ENCODE measurements at places on chromosomes 13 and 19.

- DNase-seq: no peak
These were observed 9.0 kb downstream of the CHAMP1 start for GRCh38 chr13:114323349-114323748.

- no peak for DNase-seq
These were observed 7.2 kb downstream of the ZNF552 start for GRCh38 chr19:57807541-57807940.

GRCh38 chr13:109318945-109319590, 467.3 kb downstream of the IRS2 start:
- DNase-seq: no peak

DNA sequence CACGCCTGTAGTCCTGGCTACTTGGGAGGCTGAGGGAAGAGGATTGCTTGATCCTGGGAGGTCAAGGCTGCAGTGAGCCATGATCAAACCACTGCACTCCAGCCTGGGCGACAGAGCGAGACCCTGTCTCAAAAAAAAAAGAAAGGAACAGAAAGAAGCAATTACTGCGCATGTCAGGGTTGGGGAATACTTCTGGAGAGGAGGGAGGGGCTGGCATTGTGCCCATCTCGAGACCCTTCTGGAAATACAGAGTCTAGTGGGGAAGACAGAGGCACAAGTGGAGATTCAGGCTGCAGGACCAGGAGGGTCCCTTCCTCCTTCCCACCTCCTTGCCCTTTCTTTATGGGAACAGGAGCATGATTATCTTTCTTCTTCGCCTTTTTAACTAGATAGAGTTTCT, 30.8 kb downstream of the PRR22 start:
- no peak for DNase-seq

DNA sequence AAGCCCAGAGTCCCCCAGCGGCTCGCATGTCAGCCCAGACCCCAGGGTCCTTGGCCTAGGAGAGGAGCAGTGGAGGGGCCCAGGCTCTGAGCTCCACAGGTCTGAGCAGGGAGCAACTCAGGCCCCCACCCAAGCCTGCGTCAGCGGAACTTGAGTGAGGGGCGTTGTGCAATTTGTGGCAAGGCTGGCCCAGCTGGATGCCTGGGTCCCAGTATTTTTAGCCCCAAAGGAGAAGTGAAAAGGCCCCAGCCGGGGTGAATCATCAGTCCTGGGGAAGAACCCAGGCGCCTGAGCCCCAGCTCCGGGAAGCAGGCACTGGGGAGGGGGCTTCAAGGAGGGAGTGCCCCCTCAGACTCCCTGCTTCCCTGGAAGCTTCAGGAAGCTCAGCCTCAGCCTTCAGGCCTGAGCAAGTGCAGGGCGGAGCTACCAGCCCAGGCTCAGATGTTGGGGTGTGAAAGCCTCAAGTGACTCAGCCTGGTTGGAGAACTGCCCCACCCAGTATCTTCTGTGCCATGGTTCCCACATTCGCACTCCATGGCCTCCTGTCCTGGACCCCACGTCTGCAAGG, 7.2 kb downstream of the MED29 start:
- DNase-seq: no peak

GRCh38 chr13:50915565-50915964, 6.0 kb downstream of the RNASEH2B start:
- DNase-seq: no peak

- DNase-seq: no peak
These were observed 639.0 kb upstream of the KLHL1 start for GRCh38 chr13:70747262-70747661.

DNA sequence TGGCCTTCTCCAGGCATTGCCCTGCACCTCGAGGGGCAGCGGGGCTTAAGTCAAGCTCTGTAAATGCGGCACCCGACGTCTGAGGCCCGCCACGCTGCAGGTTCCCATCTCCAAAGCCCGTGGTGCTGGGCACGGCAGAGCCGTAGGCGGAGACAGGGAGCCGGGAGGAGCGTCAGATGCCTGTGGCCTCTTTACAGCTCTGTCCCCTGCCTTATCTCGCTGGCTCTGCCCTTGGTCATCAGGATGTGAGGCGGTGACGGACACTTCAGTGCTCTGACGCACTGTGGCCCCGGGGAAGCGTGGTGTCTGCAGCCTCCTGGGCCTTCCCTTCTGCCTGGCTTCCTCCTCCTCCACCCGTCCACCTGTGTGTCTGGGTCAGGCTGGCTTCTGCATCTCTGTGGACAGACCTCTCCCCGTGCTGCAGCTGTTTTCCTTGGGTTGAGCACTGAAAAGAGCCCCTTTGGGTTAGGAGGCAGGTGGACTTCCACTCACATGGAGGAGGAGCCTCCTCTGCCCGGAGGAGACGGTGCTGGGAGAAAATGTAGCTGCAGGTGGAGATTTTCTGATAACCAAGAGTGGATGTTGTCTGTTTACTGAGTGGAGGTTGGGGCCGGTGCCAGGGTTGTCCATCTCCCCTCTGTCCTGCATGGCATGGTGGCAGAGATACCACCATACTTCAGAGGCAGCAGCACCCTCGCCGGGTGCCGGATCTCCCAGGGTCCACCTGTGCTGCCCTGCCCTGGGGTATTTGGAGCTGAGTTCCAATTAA, 14.6 kb downstream of the MCF2L start:
- no peak for DNase-seq

DNA sequence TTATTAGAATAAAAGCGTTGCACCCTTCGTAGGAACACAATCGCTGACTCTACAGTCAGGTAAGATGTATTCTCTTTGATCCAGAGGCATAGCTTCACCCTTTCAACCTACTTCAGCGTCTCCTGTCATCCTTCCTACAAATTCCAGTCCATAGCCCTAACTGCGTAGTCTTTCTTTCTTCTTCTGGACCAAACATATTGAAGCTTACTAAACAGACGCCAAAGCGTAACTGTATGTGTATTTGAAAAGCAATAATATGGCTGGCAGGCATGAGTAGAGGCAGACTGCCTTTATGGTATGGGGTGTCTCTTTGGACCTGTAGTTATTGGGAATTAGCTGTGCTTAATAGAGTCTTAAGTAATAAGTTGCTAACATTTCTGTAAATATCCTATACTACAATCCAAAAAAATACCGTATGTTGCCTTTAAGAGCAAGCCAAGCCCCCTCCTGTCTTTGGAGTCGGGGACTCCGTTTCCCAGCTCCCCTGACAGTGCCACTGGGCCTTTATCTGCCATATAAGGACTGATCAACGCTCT, 392 bp upstream of the ZNF548 start:
- no peak for DNase-seq

- DNase-seq: no peak
These were observed 35.8 kb upstream of the ZNF724 start for GRCh38 chr19:23285948-23286347.

- DNase-seq: no peak
These were observed 1192.2 kb downstream of the EFNB2 start for GRCh38 chr13:105343134-105343806.

DNA sequence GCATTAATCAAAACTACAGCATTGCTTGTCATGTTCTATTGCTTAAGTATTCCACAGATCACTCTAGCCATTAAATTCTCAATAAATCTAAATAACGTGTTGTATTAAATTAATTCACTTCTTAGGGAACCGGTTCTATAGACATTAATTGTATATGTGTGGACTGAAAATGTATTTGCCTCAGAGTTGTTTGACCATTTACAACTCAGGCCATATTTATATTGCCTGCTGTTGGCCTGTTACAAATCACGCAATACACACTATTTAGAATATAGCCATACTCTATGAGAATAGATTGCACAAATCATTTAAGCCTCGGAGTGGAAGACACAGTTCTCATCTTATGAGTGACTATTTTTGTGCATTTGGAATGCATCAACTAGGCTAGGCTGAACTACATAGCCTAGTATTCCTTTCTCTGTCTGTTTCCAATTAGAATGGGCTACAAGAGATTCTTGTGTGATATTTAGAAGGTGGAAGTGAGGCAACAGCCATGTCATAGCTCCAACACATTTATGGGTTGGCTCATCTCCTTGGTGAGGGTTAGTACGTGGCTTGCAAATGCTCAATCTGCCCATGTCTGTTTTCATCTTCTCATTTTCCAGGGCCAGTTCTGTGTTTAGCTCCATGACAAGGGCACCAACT, 1116.1 kb downstream of the PCDH9 start:
- no peak for DNase-seq

GRCh38 chr19:17471410-17472125, 1.2 kb downstream of the SLC27A1 start:
- DNase-seq: no peak

GRCh38 chr13:104796581-104796980, 1730.4 kb upstream of the SLC10A2 start:
- no peak for DNase-seq

GRCh38 chr19:23055946-23056345, 53.0 kb upstream of the ZNF728 start:
- no peak for DNase-seq

GRCh38 chr13:68551701-68552522, 1321.8 kb upstream of the PCDH9 start:
- DNase-seq: no peak

GRCh38 chr19:40134866-40135265, 44.1 kb upstream of the ZNF780A start:
- no peak for DNase-seq

GRCh38 chr19:16019691-16020448, 56.4 kb upstream of the TPM4 start:
- DNase-seq: no peak

DNA sequence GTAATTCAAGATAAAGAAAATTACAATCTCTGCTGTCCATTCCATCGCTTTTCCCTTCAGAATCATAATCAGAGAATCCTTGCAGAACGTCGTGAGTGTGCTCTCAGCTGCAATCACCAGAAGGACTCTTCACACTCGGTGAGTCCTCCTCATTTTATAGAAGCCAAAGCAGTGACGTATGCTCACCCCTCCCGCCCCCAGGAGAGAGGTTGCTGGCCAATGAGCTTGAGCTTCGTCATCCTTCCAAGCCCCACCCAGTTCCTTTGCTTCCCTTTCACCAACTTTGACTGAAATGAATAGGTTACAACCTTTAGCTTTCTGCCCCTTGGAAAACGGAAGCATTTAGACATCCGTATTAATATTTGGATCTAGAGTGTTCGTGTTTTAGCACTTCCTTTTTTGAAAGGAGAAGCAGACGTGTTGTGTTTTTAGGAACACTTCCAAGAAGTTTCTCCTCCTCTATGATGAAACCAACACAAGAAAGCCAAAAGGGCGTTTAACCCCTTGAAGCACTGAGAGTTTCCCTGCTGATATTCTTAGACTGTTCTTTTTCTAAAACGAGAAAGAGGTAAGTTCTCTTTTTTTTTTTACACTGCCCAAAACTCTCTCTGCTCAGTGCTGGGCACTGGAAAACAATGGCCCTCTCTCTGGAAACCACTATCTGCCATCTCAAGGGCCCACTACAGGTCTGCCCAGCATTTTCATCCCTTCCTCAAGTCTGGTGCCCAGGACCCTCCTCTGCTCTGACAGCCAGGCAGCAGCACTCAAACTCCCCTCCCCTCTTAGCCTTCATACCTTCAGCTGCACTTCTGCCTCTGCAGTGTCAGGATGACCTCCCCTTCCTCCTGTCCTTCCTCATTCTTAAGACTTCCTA, 44.3 kb upstream of the CEACAM21 start:
- DNase-seq: peak; percentile 56

DNA sequence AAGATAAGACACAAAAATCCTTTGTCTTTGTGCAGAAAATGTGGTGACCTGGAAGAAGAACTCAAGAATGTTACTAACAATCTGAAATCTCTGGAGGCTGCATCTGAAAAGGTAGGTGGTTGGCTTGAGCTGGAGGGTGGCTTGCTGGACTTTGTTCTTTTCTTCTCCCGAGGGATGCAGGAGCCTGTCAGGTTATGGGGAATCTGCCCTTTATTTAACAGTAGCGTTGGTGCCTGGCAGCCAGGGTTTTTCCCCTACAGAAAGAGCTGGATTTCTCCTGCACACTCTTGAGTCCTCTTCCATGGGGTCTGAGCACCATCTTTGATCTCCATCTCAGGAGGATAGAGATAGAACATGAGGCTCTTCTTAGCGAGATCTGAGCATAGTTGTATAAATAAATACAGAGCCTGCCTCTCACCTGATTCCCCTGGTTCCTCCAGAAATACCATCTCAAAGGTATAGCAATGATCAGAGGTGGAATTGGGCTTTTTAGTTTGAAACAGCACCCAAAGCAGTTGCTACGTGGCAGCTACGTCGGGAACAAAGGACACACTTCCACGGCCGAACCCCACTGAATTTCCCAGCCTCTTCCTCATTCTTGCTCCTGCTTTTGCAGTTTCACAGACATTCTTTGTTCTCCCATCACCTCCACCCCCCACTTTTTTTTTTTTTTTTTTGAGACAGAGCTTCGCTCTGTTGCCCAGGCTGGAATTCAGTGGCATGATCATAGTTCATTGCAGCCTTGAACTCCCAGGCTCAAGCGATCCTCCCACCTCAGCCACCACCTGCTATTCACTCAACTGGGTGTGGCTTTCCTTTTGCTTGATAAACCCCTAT, 12.9 kb downstream of the TPM4 start:
- DNase-seq: no peak

GRCh38 chr19:3785938-3786824, at the start of gene MATK:
MATK (minus strand) TSS chr19:3786381; CDS start chr19:3785135, 1,246 bp downstream.
- no peak for DNase-seq

DNA sequence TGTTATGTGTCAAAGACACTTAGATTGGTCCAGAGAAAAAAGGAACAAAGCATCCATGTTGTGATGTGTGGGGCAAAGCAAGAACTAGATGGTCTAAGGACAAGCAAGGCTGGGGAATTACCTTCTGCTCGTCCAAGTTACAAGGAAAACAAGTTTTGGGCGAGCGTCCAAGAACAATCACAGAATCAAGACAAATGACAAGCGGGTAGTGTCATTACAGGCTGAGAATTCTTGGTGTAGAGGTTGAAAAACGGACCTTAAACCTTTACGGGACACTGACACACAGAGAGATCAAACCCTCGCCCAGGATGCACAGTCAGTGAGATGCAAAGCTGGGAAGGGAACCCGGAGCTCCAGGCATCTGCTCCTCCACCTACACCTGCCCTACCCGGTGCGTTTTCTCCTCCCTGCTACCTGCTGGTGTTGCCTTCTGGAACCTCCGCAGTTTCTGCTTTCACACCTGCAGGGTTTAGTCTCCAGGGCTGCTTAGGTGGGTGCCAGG, 515 bp upstream of the ZNF324B start:
- DNase-seq: no peak

GRCh38 chr19:35202722-35203688, 25.5 kb downstream of the FAM187B start:
- DNase-seq: no peak

- no peak for DNase-seq
These were observed 2638.2 kb downstream of the PCDH9 start for GRCh38 chr13:64591971-64592370.

DNA sequence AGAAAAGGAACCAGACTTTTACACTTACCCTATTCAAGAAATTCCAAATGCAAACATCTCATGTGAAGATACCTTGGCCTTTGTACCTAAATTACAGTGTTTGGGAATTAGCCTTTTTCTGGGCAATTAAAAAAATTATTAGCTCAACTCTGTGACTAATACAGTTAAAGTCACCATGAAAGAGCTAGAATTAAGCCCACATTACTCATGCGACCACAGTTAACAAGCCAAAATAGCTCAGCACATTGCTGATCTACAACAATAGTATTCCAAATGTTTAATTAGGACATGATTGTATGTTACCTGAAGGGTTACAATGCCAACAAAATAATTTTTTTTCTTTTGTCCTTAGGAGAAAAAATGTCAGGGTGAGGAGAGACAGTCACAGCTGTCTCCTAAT, 263.6 kb upstream of the GPC6 start:
- DNase-seq: no peak
